NCI-H1436 treated with DMSO at 0.1 percent for 48 hours (cell line): ENCODE measurements at places on chromosomes 12 and 14.

DNA sequence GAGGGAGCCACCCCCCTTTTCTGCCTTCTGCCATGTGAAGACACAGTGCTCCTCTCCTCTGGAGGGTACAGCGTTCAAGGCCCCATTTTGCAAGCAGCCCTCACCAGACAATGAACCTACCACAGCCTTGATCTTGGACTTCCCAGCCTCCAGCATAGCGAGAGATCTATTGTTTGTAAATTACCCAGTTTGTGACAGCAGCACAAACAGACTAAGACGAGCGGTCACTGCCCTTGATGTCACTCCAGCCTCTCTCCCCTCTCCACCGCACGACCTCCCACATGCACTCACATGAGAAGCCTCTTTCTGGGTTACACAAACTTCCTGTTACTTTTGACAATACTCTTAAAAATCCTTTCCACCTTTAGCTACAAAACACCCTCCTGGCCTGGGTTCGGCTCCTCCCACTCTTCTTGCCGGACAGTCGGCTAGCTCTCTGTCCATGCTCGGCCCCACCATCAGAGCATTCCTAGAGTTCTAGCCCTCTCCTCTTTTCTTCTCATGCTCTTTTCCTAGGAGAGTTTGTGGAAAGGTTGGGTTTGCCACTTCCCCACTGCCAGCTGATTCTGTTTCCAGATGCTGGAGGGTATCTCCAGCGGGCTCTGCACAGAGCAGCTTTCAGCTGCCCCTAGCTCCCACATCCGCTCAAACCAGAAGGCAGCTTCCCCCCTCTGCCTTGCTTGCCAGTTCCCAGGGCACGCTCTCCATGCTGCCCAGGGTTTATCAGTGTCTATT lies 124.3 kb downstream of the FOXN3 start:
- DNase-seq, result no peak

- DNase-seq, result no peak
These were observed 325 bp downstream of the CRIP1 start for GRCh38 chr14:105486974-105487448.

DNA sequence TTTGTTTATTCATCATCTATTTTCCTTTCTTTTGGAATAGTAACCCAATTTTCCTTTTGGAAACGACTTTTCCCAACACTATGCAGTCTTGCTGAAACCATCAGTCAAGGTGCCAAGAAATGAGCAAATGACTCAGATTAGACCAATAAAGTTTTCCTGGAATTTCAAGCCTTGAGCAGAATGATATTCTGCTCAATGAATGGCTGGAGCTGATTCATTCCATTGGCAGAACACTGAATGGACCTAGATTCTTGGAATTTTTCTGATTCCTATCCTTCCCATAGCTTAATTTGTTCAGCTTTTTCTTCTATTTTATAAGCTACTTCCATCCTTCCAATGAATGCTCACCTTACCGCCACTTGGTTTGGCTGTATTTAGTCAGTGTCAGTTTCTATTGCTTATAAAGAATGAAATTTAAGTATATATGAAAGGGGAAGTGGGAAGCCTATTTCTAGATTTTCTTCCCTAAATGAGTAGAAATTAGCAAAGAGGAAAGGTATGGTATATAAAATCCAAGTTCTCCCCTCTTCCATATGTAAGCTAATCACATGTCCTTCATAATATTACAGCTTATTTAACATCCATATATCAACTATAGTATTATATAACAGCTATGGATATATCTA lies 89.0 kb downstream of the C14orf39 start:
- no peak for DNase-seq

GRCh38 chr12:102167821-102168604 lies 29.6 kb downstream of the PMCH start:
- DNase-seq, result no peak

DNA sequence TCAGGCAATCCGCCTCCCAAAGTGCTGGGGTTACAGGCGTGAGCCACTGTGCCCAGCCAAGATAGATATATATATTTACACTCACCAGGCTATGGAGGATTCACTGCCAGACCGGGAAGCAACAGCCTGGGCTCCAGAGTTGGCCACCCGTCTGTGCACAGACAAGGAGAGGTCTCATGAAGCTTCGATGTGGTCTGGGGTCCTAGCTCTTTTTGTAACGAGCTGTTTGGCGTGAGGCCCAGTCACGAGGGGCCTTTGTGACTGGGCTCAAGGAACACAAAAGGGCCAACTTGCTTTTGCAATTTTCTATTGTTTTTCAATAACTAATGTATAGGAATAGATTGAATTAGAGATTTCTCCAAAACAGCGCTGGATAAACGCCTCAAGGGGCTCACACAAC lies 77.6 kb upstream of the EIF5 start:
- no peak for DNase-seq

- no peak for DNase-seq
These were observed 607.8 kb downstream of the SNAPC1 start for GRCh38 chr14:62369919-62370560.

GRCh38 chr12:70292017-70292776 lies 49.0 kb downstream of the CNOT2 start:
- DNase-seq, result no peak

DNA sequence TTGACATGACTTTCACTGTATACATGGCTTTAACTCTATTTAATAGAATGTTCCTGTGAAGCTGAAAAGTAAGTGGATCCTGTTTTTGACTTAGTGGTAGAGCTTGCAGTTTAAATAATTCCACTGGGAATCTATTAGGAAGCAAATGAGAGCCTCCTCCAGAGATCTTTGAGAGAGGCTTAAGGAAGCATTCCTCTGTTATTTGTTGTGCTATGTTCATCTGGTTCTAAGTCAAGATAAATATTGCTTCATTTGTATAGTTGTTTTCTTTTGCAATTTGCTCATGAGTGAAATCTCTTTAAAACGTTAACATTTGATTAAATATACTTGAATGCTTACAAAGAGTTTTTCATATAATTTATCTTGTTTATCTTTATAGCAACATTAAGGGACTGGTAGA lies 70.4 kb downstream of the TMTC2 start:
- no peak for DNase-seq

DNA sequence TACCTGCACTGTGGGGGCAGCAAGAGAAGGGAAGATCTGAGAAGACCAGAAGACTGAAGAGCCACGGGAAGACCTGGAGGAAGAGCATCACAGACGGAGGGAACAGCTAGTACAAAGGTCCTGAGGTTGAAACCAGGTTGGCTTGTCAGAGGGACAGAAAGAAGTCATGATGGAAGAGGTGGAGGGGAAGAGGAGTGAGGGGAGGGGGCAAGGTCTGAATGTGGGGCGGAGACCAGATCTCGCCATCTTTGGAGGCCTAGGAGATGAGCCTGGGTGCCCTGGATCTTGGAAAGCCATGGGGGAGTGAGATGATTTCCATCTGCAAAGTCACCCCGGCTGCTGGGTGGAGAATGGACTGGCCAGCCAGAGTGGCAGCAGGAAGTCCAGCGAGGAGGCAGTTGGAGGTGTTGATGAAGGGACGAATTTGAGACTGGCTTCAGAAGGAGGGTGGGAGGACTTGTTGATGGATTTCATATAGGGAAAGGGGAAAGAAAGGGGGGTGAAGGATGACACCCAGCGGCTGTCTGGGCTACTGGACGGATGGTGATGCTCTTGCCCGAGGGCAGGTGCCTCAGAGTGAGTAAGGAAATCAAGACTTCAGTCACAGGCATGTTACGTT lies 14.6 kb upstream of the UBC start:
- no peak for DNase-seq

GRCh38 chr14:95431199-95432143 lies 85.0 kb downstream of the SYNE3 start:
- no peak for DNase-seq

- DNase-seq, result no peak
These were observed 273.9 kb downstream of the TRHDE start for GRCh38 chr12:72546106-72546505.

DNA sequence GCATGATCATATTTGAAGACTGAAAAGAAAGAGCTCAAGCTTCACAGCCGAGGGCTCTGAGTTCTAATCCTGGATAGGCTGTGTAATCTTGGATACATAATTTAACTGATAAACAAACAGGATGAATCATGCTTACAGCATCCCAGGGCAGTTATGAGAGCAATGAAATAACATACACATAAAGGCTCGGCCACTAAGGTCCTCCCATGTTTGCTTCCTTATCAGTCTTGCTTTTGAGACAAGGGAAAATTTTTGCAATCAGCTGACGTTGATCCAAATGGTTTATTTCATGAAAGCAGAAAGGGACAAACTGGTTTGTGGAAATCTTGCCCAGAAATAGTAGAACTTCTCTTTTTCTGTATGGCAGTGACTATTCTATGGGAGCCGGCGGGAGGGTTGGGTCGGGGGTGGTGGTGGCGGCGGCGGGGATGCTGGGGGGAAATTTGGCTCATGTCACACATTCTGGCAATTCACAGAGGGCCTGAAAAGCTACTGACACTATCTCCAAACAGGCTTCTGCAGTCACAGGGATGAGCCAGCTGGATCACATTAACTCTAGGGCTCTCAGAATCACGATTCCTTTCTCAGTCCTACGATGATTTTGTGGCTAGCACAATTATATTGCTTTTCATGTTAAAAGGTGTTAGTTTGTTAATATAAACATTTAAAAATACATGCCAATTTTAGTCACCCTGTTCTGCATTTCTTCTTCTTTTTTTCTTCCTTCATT lies 124.5 kb downstream of the SLC8A3 start:
- DNase-seq, result no peak

DNA sequence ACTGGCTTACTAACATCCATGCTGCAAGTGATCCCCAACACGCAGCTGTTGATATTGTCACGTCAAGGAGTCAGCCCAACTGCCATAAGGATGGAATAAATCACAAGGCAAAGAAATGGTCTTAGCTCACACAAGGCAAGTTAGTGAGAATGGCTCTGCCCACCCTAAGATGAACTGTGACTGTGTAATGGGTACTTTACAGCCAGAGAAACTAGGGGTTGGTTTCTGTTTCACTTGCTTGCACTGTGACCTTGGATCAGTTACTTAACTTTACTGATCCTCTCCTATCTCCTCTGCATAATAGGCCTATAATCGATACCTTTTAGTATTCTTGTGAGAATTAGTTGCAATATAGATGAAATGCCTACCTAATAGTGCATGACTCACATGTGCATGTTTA lies 52.2 kb upstream of the ANO2 start:
- DNase-seq, result no peak

DNA sequence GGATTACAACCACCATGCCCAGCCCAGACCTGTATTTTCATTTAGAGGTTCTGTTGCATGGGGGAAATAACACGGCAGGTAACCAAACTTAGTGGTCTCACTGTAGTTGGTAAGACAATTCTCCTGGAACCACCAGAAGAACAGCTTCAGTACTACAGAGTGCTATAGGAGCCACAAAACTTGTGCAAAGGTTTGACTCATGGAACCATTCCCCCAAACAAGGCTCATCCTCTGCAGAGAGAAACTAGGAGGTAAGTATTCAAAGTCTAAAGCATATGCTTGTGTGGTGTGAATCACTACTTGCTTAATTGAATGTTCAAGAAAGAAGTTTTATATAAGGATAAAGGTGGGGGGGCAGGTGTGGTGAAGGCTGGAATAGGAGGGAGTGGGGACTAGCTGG lies 58.7 kb downstream of the GNS start:
- no peak for DNase-seq

DNA sequence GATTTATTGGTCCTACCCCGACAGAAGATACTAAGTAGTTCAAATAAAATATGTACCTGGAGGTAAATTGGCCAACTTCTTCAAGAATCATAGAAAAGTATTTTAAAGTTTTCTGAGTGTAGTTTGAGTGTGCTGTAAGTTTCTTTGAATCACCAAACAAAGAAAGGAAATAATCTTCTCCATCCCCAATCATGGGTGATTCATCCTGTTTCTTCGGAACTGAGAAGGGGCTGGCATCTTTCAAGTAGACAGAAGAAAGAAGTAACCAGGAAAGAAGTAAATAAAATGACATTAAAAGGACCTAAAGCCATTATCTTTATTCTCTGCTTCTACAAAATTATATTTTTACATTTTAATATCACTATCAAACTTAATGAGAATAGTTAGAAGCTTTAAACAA lies 6.8 kb downstream of the LMNTD1 start:
- DNase-seq, result no peak

DNA sequence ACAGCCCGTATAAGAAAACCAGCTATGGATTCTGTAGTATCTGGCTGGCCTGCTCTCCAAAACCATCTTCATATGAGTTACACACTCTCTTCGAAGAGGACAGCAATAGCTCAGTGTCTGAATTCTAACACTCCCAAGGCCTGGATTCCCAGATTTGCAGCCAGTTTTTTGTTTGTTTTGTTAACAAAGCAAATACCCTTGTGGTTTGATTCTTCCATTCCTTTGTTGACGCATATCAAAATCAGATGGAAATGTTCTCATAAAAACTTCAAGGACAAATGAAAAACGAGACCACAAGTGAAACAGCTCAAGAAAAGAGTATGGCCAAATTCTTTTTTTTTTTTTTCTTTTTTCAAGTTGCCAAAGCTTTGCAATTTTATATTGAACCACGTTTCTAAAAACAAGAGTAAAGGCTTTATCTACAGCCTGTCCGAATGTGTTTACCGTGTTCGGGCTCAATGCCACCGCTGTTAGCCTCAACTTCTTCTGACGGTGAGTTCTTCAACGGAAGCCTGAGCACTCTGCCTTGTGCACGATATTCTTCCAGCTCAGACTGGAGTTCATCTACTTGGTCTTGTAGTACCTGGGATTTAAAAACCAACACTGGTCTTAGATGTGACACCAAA lies 67.5 kb downstream of the NIN start:
- DNase-seq, result no peak

DNA sequence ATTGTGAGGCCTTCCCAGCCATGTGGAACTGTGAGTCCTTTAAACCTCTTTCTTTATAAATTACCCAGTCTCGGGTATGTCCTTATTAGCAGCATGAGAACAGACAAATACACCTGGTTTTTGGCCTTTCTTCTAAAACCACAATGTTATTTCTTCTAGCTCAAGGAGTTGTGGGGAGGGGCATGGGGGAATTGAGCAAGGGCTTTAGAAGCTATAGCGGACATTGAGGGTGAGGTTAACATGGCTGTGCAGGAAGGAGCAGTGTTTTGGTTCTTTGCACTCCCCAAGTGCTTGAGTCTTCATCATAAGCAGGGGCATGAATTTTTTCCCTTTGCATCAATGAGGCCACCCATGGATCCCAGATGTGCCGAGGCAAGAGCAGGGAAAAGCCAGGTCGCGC lies 86.8 kb downstream of the SPRING1 start:
- no peak for DNase-seq

DNA sequence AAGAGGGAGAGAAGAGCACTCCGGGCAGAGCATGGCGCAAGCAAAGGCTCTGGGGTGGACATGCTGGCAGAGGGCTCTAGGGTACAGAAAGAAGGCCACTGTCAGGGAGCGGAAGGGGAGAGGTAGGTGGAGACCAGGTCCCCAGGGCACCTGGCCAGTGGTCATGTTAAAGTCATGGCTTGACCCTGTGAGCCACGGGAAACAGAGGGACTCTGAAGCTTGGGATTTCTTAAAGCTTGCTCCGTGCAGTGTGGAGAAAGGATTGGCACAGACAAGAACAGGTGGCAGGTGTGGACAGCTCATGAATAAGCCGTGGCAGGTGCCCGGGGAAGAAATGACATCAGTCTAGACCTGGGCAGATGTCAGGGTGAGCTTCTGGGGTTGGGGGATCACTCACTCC lies 413.8 kb downstream of the BCL11B start:
- DNase-seq, result no peak
